ENCODE measurements at places on chromosomes 5 and 9.

GRCh38 chr5:136081217-136081591 lies 51.4 kb upstream of the SMAD5 start:
- DNase-seq, result no peak

GRCh38 chr5:111511831-111512374 lies 432 bp downstream of the STARD4 start:
- no peak for DNase-seq

DNA sequence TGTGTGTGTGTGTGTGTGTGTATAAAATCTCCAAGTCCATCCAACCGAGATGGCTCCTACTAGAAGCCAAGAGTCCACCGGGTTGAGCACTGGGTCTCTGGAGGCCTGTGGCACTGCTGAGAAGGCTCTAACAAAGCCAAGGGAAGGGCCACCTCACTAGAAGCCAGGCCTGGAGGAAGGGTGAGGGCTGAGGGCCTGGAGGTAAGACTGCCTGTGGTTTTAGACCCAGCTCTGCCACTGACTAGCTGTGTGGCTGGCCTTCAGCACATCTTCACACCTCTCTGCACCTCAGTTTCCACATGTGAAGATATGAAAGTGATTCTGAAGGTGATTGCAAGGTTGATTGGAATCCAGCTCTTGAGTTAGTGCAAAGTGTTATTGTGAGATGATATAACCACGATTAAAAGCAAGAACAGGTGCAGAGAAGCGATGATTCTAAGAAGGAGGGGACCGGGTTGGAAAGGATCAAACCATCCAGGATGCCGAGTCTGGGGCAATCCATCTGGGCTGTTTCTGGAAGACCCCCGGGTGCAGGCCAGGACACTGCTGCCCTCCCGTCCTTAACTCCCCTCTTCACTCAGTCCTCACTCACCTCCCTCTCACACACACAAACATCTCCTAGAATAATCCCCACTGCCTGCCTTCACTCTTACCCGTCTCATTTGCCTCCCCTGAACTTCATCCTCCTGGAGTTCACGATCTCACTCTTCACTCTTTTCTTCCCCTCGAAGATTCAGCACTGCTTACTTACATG lies 2.3 kb downstream of the IL4 start:
- DNase-seq, result no peak

- DNase-seq, result no peak
Observed at GRCh38 chr5:17381932-17382331, 116.1 kb upstream of the TAF11L2 start.

DNA sequence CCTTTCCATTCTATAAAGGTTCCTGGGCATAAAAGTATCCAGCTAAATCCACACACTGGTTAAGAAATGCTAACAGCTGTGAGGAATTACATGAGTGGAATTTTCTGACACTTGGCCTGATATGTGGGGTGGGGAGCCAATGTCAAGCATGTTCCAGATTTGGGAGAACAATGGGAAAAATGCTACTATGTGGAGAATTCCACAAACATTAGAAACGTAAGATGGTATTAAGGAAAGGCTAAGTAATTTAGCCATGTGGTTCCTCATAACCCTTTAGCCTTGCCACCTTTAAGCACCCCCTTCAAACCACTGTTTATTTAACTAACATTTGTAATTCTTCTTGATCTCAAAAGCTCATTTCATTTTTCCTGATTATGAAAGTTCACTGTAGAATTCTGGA lies 149.2 kb downstream of the GNA14 start:
- DNase-seq, result no peak

DNA sequence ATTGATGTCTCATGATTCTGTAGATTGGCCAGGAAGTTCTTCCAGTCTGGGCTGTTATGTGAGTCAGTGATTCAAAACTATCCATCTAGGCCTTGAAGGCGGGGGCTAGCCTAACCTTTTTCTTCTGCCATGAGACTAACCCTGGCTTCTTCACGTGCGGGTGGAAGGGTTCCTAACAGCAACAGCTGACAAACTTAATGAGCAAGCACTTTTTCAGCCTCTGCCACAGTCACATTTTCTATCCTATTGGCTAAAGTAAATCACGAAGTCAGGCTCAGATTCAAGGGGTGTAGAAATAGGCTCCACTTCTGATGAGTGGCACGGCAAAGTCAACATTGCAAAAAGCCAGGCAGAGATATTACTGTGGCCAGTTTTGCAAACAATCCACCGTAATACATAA lies 68.4 kb downstream of the STK32A start:
- no peak for DNase-seq

DNA sequence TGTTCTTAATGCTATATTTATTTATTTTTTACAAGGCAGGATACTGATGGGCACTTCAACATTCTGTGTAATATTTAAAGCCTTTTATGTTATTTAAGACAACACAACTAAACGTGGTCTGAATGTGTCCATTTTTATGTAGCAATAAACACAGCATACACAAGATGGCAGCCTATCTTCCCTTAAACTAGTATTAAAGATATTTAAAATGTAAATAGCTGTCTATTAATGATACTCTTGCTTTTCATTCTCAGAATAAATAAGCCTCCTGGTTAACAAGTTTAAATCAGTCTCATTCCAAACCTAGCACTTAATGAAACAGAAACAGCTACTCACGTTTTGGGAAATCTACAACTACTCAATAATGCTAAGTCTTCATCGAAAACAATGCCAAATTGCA lies 315.7 kb downstream of the MCTP1 start:
- no peak for DNase-seq
